ENCODE measurements at places on chromosomes 4 and X.

- DNase-seq = no peak
These were observed 62.8 kb downstream of the PPP3CA start for GRCh38 chr4:101284546-101284945.

DNA sequence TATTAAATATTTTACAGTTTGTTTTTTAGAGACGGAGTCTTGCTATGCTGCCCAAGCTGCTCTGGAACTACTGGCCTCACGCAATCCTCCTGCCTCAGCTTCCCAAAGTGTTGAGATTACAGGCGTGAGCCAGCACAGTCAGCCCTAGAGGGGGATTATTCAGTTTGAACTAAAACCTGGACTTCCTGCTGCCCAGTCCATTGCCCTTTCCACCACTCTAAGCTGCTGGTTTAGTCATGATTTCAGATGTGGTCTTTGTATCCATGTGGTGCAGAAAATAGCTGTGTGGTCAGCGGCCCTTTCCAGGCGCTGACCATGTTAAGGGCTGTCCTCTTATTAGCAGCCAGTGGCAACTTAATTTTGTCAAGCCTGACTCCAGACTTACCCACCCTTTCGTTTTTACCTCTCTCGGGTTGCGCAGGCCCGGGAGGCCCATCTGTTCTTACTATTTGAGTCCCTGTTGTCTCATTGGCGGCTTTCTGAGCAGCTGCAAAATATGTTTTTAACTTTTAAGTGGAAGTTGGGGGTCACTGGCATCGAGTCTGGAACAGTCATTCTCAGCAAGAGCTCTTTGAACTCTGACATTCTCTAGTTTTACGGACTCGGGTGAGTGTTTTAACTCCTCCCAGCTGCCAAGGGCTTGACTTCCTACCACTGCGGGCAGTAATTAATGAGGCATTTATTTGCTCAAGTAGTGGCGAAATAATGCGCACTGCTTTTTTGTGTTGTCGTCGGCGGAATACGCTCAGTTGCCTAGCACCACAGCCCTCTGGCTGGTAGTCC, 773 bp upstream of the VMA21 start:
- peak; percentile 39 for DNase-seq

DNA sequence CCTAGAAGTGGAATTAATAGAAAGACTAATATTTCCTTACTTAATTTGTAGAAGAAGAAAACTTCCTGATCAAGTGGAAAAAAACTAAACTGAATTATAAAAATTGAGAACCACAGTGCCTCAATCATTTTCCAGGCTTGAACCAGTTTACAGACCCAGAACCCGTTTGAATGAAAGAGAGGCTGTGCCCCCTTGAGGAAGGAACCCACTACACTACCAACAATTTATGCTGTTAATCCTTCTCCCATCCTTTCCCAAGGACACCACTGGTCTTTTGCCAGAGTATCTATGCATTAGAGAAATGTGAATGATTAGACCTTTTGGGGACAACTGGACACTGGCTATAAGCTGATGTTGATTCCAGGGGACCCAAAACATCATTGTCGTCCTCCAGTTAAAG, 842.6 kb downstream of the TECRL start:
- DNase-seq = no peak

- DNase-seq = no peak
These were observed 49.4 kb upstream of the CAMK2D start for GRCh38 chr4:113810906-113811305.

DNA sequence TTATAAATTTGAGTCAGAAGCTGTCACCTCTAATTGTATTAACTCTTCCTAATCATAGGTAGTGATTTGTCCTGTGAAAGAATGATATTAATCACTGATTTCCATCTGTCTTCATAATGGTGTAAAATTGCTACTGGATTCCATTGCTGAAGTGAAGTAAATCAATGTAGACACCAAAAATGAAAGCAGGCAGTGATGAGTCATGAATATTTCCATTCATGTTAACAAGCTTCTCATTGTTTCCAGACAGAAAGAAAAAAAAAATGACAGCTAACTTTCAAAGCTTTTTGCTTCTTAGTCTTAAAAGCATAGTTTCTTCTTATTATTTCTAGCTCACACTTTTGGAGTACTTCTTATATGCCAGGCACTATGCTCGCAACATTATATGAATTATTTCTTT, 21.5 kb downstream of the FAM114A1 start:
- no peak for DNase-seq

DNA sequence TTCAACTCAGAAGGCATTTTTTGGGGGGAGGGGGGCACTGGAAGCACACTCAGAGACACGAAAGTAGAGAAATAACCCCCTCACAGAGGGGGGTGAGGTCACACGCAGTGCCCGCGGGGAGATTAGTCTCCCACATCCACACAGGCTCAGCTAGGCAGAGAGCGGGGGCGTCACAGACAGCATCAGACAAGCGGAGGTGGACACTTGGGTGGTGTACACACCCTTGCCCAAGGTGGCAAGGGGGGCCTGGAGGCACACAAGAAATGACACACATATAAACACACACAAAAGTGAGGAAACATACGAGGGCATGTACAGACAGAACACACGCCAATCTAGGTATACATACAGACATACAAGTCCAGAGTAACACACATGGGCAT, 637 bp upstream of the SYN1 start:
- no peak for DNase-seq

DNA sequence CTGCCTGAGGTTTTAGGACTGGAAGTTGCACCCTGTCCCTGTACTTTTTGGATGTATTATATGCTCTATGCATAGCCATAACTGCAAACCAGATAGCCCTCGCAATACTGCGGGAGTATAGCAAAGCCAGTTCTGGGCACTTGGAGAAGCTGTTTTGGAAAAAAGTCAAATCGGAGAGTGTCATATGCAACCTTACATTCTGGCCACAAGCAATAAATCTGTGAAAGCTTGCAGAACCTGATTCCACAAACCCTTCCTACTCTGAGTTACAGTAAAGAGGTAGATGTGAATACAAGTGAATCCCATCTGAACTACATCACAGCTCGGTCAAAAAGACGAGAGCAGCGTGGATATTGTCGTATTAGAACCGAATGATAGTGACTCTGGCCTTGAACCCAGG, 10.3 kb downstream of the HELT start:
- no peak for DNase-seq

DNA sequence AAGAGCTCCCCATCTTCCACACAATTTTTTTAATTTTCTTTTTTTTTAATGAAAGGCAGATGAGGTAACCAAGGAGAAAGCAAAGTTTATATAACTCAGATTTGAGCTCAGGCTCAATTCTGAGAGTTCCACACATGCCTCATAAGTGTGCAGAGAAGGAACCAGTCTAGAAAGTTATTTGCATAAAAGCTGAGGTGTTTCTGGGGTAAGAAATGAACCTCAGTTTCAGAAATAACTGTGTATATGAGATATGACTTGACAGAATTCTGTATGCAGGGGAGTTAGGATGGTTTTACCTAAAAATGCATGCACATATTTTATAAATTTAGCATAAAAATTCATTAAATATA, 51.3 kb downstream of the DTHD1 start:
- no peak for DNase-seq

DNA sequence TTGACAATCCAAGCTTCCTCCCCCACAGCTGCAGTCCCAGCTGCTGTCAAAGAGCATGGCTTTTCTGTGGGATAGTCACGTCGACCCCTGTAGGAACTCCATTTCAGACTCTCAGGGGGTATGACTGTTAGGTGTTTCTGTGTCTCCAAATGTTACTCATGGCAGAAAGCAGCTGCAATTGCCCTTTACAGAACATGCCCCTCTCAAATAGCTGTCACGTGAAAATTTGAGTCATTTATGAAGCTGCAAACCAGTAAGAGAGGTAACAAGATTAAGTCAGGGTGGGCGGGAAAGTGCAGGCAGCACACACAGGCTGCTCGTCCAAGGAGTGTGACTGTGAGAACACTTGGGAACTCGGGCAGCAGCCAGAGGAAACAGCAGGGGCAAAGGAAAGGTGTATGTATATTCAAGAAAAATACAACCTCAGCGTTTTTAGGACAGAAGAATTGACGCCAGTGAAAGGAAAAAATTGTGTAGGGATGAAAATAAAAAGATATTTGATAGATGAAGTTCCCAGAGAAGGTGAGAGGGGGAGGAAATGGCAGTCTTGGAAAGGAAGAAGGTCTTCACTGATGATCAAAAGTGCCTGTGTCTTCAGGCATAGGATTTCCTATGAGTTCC, 66.5 kb upstream of the TMEM184C start:
- DNase-seq = no peak

- no peak for DNase-seq
These were observed 221.3 kb downstream of the STIM2 start for GRCh38 chr4:27081675-27082586.

DNA sequence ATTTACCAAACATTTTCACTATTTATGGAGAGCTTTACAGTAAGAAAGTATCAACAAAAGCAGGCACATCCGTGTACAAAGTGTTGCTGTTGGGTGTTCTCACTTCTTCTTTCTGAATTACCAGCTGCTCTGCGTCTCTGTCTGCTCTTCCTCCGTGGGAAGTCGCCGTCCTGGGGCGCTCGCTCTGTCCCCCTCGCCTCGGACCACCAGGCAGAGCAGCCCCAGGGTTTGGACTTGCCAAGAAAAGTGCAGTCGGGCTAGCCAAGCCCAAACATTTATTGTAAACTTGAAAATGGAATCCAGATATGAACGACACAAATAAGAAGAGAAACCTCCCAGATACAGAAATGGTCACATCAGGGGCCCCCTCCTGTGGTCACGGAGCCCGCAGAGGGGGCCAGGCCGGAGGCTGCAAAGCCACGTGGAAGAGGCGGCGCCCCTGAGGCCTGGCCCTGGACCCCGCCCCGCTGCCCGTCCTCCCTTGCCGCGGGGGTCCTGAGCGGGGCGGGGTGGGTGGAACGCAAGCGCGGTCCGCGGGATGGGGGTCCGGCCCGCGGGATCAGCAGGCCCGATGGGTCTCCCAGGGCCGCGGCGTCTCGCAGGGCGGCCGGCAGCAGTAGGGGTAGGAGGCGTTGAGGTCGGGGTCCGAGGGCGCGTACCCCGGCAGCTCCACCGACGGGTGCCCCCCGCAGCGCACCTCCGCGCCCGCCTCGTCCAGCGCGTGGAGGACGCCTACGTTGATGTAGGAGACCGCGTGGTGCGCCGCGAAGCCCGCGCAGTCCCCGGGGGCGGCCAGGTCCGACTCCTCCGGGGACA, 1.5 kb downstream of the TMEM271 start:
- DNase-seq = no peak

GRCh38 chr4:120207021-120207420, 140.4 kb upstream of the MAD2L1 start:
- no peak for DNase-seq

DNA sequence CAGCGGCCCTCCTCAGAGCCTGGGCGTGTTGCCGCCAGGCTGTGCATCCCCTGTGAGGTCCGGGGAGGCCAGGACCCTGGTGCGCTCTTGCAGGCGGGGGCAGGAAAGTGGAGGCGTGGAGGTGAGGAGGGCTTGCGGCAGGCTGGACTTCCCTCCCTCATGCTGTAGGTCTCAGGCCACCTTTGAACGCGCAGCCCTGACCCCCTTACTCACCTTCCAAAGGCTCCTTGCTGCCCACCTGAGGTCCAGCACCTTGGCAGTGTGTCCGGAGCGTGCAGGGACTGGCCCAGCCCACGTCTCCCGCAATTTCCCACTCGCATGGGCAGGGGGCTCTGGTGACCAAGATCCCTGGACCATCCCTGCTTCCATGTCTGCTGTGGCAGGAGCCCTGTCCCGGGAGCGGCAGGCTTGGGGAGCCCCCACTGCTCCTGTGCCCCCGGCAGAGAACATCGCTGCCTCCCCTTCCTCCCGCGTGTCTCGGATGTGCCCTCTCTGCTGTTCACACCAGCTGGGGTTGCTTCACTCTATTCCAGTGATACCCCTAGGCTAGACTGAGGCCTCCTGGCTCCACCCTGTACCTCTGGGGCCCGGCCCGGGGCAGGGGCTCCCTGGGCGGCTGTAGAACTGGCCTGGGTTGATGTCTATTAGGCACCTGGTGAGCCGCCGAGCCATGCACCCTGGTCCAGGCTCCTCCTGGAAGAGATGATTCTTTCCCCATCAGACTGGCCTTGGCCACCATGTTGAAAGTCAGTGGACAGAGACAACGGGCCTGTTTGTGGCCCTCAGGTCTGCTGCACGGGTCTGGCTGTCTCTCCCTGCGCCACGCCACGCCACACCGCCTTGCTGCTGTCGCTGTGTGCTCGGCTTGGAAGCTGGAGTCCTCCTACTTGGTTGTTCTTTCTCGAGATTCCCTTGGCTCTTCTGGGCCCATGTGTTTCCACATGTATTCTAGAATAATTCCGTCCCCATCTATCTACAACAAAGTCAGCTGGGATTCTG, 95.4 kb upstream of the ADRA2C start:
- no peak for DNase-seq

- no peak for DNase-seq
These were observed 3.7 kb upstream of the SH3TC1 start for GRCh38 chr4:8195431-8195830.

DNA sequence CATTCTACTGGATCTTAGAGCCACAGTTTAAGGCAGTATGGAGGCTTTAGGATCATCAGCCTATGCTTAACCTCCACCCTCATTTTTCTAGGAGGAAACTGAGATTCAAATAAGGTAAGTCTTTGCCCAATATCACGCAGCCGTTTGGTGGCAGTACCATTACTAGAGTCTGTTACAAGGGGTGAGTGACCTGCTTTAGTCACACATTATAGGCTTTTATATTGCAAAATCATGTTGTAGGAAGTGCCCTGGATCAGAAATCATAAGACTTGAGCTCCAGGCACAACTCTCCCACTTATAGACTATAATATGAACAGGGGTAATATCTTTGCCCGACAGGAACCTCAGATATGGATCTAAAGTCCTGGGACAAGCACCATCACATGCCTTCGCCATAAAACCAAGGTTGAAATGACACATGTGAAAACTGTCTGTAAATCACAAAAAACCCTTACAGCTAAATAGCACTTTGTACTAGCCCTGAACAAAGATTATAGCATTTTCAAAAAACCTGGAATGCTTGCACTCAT, 19.2 kb downstream of the HPSE start:
- DNase-seq = no peak

- DNase-seq = no peak
These were observed 128.7 kb downstream of the OPHN1 start for GRCh38 chrX:68304602-68305001.

DNA sequence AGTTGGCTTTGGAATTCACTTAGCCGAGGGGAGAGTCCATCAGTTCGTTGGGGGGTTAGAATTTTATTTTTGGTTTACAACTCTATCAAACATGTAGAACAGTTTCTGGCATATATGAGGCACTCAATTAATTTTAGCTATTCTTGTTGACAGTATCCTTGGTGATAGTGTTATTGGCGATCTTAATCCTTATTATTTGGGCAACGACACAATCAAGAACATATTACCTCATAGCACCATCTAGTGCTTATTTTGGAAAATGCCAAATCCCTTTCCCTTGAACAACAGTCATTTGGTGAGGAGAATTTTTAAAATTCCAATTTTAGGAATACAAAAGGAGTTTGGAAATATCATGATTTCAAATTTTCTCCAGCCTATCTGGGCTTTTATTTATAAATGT, 17.9 kb upstream of the PGRMC1 start:
- no peak for DNase-seq

DNA sequence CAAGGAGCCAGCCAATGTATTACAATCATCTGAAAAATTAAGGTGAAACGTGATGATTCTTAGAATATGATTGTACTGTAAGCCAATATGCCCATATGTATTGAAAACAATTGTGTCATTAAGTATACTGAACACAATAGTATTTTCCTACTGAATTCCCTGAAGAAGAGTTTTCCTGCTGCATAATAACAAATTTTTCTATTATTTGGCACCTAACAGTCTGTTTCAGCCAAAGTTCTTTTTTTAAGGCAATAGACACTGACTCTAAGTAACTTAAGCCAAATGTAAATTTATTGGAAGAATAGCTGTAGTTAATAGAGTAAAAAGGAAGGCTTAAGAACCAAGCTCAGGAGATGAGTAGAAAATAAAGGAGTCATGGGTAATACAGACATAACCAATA, 220.6 kb downstream of the PPP4R3C start:
- no peak for DNase-seq

- no peak for DNase-seq
These were observed 35.0 kb downstream of the NUDT11 start for GRCh38 chrX:51461053-51462044.

Measured in activated CD4-positive, CD25-positive, alpha-beta regulatory T cell treated with anti-CD3 and anti-CD28 coated beads, Interleukin-2, amount 50 U/mL, for 72 hours (primary cell).